ENCODE measurements at places on chromosomes 16 and 17. TPM values are rescaled to one million over a fixed set of nuclear protein-coding genes. Genes with fewer than 3 reads are reported as not detected.

Gene RNF222
- not detected for total RNA-seq

Gene KRTAP2-3
- total RNA-seq: 0.45 TPM

Gene KRTAP3-2
- total RNA-seq: not detected

Gene PSKH1
- 44.5 TPM for total RNA-seq

Gene MYH8
- total RNA-seq: not detected

Gene MT1G
- total RNA-seq: not detected

Gene KRT27
- total RNA-seq: not detected

Gene C16orf96
- total RNA-seq: 0.45 TPM

Gene MEIOC
- total RNA-seq: 0.11 TPM

Gene ADAM11
- total RNA-seq: 8.5 TPM

Gene NACA2
- total RNA-seq: not detected

Gene MYH13
- not detected for total RNA-seq

Gene NOS2
- total RNA-seq: 0.20 TPM

Gene ANKRD40
- total RNA-seq: 38.8 TPM

Gene CCL1
- not detected for total RNA-seq

Gene ITGB3
- 1.5 TPM for total RNA-seq

Gene STX1B
- 5.9 TPM for total RNA-seq

Gene IGF2BP1
- total RNA-seq: 227 TPM

Gene TIMP2
- 106 TPM for total RNA-seq

Gene CALB2
- 0.25 TPM for total RNA-seq

Gene HOXB4
- 34.4 TPM for total RNA-seq

Gene TM4SF5
- not detected for total RNA-seq

Gene BICDL2
- 5.1 TPM for total RNA-seq

Gene KRT31
- total RNA-seq: not detected

Gene OR1A1
- total RNA-seq: not detected

Gene SSTR5
- total RNA-seq: not detected

Gene PRAC2
- 7.9 TPM for total RNA-seq

Gene NECAB2
- total RNA-seq: 1.8 TPM

Gene TOB1
- total RNA-seq: 32.0 TPM

Gene ZNF19
- 7.3 TPM for total RNA-seq

All from mesothelial cell of epicardium (in vitro differentiated cells).